ENCODE measurements at places on chromosomes 5 and 9.
A peak's percentile ranks its signal among the peaks of the same experiment; 100 is the strongest.

- DNase-seq, result no peak
These were observed 407.4 kb upstream of the SEMA6A start for GRCh38 chr5:116982035-116982434.

- DNase-seq, result peak; percentile 31
These were observed 77.0 kb downstream of the CYFIP2 start for GRCh38 chr5:157342822-157343402.

GRCh38 chr5:127429928-127430327 is 87.5 kb upstream of the PRRC1 start:
- DNase-seq, result no peak

DNA sequence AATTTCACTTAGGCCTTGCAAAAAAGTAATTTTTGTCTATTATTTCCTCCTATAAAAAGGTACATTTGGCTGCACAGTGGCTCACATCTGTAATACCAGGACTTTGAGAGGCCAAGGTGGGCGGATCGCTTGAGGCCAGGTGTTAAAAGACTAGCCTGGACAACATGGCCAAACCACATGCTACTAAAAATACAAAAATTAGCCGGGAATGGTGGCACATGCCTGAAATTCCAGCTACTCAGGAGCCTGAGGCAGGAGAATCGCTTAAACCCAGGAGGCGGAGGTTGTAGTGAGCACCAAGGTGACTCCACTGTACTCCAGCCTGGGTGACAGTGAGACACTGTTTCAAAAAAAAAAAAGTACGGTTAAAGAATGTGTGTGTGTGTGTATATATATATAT is 15.7 kb downstream of the NUP155 start:
- no peak for DNase-seq

DNA sequence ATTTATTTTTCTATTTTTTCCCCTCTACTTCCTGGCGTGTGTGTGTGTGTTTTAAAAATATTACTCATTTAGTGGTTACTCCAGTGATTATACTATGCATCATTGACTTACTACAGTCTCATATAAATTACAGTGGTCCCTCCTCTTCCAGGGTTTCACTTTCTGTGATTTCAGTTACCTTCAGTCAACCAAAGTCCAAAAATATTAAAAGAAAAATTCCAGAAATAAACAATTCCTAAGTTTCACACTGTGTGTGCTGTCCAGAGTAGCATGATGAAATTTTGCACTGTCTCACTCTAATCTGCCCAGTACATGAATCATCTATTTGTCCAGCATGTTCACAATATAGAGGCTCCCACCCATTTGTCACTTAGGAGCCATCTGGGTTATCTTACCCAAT is 47.4 kb upstream of the CCDC112 start:
- no peak for DNase-seq

- DNase-seq, result no peak
These were observed 32.4 kb downstream of the FYB1 start for GRCh38 chr5:39186722-39187539.

- DNase-seq, result no peak
These were observed 41.2 kb downstream of the NIM1K start for GRCh38 chr5:43232943-43233833.

- no peak for DNase-seq
These were observed 61.0 kb downstream of the GALNT10 start for GRCh38 chr5:154251529-154251928.
